ENCODE measurements at places on chromosomes 7 and 10.

DNA sequence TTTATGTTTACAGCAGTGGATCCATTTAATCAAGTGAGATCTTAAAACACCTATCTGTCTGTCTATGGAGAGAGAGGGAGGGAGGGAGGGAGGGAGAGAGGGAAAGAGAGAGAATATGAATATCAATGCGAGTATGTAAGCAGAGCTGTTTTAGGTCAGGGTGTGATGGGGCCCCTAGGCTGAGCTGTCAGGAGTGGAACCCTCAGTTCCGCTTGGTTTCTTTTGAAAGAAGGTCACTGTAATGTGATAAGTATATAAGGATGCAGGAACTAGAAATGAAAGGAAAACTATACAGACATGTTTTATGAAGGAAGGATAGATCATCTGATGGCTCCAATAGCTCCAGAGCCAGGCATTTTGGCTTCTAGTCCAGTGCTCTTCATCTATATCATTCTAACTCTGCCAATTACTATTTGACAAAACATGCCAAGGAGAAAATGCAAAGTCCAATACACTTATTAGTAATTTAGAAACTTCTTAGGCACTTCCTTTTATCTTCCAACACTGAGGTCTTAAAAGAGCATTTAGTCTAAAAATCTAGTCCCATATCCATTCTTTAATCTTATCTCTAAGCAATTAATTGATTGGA lies 70.3 kb downstream of the NRCAM start:
- DNase-seq: no peak

- no peak for DNase-seq
Measured at GRCh38 chr10:16884497-16884896, 67.3 kb upstream of the RSU1 start.

DNA sequence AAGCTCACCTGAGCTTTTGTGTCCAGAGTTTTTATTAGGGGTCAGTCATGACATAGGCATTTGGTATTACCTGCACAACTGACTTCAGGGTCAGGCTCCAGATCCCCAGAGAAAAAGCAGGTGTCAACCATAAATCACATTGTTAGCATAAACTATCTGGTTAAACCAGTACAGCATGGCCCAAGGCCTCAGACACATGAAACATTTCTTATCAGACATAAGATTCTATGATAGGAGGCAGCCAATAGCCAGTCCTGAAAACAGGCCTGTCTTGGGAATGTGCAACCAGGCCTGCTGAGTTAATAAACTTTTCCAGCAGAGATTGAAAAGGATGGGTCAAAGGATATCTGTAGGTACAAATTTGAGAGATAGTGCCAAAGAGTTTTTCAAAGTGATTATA lies 116.1 kb downstream of the TPST1 start:
- DNase-seq: no peak

- DNase-seq: no peak
Measured at GRCh38 chr10:12825260-12825849, 176.2 kb downstream of the CCDC3 start.

- no peak for DNase-seq
Measured at GRCh38 chr7:41795276-41795833, 92.5 kb upstream of the INHBA start.

DNA sequence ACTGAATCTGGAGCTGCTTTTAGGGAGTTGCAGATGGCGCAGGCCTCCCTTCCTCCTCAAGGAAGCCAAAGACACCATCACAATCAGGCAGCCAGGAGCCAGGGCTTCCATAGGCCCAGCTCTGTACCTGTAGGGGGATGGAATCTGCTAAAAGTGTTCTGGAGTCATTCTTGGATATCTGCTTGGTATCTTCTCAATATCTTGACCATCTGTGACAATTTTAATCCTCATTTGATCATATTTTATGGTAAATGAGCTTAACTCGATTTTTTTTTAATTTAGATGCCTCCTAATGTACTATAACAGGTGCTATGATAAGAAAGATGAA lies 3.1 kb downstream of the ST7 start:
- no peak for DNase-seq

GRCh38 chr7:69193061-69193460 lies 405.2 kb upstream of the AUTS2 start:
- no peak for DNase-seq

GRCh38 chr7:19851504-19851903 lies 78.1 kb upstream of the TMEM196 start:
- DNase-seq: no peak

DNA sequence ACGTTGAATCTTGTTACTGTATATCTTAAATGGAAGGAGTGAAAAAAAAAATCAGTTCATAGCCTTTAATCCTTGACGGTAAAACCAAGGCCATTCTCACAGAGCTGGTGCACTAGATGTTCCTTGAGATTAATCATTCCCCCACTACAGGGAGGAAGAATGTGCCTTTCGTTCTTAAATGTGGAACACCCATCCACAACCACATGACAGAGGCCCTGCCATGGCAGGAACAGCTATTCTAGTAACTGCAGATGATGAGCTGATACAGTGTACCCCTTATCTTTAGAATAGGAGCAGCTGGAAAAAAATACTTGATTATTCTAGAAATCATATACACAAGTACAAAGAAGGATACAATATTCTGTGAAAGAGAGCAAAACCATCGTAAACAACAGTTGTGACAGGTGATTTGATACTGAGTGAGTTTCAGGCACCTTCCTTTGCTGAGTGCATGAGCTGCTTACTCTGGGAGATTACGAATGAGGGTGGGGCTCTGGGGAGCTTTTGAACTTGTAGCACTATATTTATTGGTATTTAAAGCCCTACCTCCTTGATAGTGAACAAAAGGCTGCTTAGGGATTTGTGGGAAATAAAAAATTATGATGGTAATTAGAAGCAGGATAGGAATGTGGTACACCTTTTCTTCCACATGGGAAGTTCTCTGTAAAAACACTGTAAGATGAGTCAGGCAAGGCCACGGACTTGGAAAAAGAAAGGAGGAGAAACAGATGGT lies 244.4 kb upstream of the SLC26A5 start:
- DNase-seq: no peak

DNA sequence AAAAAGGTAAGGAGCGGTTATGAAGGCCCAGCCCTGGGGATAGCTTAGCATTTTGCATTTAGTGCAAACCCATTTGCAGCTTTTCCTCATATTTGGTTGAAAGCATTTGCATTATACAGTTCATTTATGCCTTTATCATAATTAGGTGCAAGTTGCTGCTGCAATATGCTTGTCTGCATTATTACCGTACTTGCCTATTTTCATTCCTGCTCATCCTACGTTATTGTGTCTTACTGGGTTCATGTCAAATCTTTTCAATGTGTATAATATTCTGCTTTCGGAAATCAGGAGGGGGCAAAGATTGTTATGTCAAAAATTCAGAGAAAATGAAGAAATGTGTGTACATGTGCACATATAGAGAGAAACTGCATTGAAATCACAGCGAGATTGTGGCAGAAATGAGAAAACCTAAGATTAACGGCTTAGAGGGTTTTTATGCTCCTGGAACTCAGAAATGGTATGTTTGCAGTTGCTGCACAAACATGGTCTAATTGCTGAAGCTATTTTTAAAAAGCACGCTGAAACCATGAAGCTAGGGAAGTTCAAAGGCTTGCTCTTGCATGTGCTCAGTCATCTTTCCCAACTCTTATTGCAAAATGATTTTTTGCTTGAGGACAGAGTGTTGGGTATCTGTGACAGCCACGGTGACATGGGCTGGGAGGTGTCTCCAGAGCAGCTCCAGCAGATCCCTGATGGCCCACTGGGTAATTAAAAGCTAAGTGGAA lies 613.2 kb downstream of the SDK1 start:
- no peak for DNase-seq

DNA sequence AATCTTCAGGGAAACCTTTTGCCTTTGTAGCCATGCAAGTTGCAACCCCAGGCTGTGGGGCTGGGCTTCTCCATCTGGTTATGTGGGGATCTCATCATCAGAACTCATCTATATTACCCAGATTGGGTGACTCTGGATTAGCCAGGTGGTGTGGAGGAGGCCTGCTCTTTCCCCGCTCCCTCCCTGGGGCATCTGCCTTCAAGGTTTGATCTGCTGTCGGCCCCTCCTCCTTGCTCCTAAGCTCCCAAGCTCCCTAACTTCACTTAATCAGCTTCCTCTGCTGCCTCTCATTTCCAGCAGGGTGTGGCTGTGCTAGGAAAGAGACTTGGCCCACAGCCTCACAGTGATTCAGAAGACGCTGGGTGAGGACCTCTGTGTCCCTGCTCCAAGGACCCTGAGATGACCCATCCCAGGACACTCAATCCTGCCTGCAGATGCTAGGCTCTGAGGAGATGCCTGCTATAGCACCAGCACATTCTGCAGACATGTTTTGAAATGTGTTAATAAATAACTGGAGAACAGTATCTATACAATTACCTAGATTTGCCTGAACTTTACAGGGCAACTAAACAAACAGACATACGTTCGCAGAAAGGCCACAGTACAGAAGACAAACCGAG lies 392.1 kb upstream of the PODXL start:
- DNase-seq: no peak

DNA sequence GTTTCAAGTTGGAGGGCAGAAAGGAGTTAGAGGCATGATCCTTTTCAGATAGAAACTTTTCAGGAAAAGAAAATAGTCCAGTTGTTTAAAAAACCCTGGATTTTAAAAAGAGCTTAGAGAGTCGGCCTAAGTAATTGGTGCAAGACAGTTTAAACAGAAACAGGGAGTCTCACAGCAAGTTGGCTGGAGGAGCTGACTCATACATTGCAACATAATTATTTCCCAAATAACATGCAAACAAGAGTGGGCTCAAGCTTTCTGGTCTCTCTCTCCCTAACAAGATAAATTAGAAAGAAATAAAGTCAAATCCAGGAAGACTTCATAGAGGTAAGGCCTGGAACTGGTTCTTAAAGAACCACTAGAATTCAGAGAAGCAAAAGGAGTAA lies 100.3 kb upstream of the AGBL3 start:
- no peak for DNase-seq

GRCh38 chr7:55365205-55365674 lies at the start of gene LANCL2:
Gene LANCL2 (plus strand): TSS chr7:55365337. CDS start chr7:55366026, 689 bp downstream.
- no peak for DNase-seq

DNA sequence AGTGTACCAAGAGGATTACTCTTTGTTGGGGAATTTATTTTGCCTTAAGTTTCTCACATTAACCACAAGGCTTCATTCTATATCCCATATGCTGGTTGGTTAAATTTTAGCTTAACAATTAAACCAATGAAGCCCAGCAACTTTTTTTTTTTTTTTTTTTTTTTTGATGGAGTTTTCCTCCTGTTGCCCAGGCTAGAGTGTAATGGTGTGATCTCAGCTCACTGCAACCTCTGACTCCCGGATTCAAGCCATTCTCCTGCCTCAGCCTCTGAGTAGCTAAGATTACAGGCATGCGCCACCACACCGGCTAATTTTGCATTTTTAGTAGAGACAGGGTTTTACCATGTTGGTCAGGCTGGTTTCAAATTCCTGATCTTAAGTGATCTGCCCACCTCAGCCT lies 75.0 kb upstream of the MKX start:
- no peak for DNase-seq

GRCh38 chr10:33459602-33460001 lies 125.1 kb upstream of the NRP1 start:
- DNase-seq: no peak

GRCh38 chr7:27709137-27710075 lies 30.6 kb upstream of the TAX1BP1 start:
- no peak for DNase-seq

GRCh38 chr10:34024282-34024681 lies 689.8 kb upstream of the NRP1 start:
- DNase-seq: no peak

DNA sequence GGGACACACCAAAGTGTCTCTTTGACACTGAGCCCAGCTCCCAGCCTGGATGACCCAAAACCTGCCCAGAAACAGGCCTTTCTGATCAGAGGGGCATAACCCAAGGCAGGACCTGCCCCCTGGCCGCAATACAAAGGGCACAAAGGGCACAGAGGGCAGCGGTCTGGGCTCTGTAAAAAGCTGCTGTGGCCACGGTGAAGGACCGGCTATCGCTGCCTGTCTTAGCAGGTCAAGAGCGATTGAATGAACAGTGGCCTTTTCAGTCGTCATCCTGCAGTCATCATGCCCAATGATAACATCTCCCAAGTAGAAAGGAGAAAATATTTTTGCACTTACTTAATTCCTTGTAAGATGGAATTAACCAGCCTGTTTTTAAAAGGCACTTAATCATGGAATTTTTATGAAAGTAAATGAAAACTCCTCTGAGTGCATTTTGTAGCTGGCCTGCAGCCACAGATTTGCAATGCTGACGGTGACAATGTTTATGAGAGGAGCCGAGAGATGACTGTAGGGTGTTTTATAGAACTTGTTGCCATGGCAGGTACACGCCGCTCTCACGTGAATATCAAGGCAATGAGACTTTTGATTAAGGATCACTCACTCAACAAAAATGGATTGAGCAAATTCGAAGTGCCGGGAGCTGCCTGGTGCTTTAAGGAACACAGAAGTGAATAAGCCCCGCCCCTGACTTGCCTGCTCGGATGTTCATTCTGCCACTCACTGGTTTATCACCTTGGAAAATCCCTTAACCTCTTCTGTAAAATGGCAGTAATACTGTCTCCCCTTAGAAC lies 47.3 kb upstream of the BHLHA15 start:
- DNase-seq: no peak

DNA sequence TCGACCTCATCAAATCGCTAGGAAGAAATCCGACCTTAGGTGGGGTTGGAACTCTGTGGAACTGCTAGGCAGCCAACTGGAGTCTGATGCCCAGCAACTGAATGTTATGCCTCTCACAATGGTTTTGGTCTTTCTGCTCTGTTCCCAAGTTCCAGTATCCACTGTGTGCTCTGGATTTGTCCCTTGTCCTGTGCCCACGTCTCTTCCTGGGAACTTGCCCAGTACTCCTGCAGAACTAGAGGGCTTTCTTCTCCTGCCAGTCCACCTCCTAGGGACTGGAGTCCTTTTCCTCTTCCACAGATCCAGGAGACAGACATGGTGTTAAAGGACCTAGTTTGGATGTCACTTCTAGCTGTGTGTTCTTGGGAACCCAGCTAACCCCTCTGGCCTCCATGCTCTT lies 26.6 kb downstream of the PRTFDC1 start:
- no peak for DNase-seq

GRCh38 chr10:101067356-101068083 lies 5.7 kb downstream of the KAZALD1 start:
- peak; percentile 49 for DNase-seq

- no peak for DNase-seq
Measured at GRCh38 chr10:60267802-60268201, 121.9 kb downstream of the ANK3 start.

DNA sequence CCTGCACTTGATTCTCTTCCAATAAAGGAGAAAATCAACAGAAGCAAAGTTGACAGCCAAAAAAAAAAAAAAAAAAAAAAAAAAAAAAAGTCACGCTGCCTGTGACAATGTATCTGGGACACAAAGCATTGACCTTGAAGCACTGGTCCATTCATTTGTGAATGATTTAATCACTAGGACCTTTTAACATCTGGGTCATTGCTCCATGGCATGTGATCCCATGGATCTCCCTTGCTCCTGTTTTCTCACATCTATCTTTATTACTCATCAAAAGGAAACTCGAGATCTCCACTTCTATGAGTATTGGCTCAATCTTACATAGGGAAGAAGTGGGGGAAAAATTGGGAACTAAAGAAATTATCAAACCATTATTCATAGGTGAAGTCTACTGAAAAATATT lies 89.6 kb upstream of the SMIM30 start:
- no peak for DNase-seq

GRCh38 chr7:136931169-136931867 lies 62.9 kb downstream of the CHRM2 start:
- no peak for DNase-seq

GRCh38 chr10:77702166-77702565 lies 64.6 kb upstream of the KCNMA1 start:
- no peak for DNase-seq

- no peak for DNase-seq
Measured at GRCh38 chr10:83248106-83248631, 891.1 kb upstream of the GHITM start.

Data from stimulated activated CD8-positive, alpha-beta memory T cell treated with anti-CD3 and anti-CD28 coated beads, Interleukin-12 subunit alpha, Interleukin-12 subunit beta, amount 100 ng/mL, for 4 hours (primary cell).